A172 (cell line): ENCODE measurements at places on chromosomes 16 and 17.

DNA sequence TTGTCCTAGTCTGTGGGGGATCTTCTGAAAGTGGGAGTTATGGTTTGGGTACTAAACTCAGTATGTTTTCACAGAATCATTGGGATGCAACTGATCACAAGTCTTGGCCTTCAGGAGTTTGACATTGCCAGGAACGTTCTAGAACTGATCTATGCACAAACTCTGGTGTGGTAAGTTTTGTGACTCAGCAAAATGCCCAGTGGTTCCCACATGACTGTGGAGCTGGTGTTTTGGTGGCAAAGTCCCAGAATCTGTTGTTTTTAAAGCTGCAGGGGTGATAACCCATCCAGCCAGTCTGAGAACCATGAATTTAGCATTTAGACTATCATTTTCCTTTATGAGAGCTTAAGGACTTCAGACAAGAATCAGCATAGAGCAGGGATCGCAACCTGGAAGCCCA, 40.6 kb downstream of the GDE1 start:
- DNase-seq = peak; percentile 27

- DNase-seq = no peak
Measured at GRCh38 chr16:75372236-75372856, 61.0 kb downstream of the CFDP1 start.

GRCh38 chr17:42835732-42836131, 2.5 kb downstream of the PSME3 start:
- no peak for DNase-seq

- peak; percentile 44 for DNase-seq
Measured at GRCh38 chr17:75125984-75126383, 5.6 kb downstream of the NT5C start.

GRCh38 chr16:57873218-57873617, 70.9 kb upstream of the KIFC3 start:
- no peak for DNase-seq

GRCh38 chr17:10336393-10336792, 36.4 kb downstream of the MYH13 start:
- no peak for DNase-seq

DNA sequence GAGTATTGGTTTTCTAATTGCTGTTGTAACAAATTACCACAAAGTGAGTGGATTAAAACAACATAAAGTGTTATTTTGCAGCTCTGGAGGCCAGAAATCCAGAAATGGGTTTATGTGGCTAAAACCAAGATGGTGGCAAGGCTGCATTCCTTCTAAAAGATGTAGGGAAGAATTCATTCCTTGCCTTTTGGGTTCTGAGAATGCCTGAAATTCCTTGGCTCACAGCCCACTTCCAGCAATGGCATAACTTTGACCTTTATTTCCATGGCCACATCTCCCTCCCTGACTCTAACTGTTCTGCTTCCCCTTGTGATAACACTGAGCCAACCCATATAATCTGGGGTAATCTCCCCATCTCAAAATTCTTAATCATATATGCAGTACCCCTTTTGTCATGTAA, 269.6 kb upstream of the RPL38 start:
- DNase-seq = peak; percentile 45

GRCh38 chr16:1089822-1090619, 6.0 kb downstream of the C1QTNF8 start:
- DNase-seq = no peak

DNA sequence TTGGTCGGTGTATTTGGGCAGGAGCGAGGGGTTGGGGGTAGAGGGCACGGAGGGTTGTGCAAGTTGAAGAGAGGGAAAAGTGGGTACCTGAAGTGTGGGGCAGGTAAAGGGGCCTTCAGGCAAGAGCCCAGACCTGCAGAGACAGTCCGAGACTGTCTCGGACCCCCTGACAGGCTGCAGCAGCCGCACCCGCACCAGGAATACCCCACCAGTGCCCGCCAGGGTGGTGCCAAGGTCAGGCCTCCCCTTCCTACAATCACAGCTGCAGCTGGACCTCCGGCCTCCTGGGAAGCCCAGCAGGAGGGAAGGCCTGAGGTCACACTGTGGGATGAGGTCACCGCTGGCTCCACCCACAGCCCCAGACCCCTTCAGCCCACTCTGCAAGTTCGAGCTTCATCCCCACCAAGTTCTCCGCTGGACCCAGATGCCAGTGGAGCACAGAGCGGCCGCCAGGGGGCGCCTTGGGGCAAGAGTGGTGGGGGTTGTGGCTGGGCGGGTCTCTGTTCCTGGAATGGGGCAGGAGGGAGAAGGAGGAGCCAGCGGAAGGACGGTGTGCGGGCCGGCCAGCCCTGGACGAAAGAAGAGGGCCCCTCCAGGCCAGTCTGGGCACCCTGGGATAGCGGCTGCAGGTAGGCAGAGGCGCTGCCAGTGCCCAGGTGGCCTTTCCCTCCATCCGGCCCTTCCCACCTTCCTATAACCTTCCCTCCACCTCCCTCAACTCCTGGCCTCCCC, at the start of gene HSD3B7:
TSS of gene HSD3B7 (plus strand) at position 539 of the 732 bp plus-strand sequence. CDS start 452 bp downstream, outside the sequence.
- peak; percentile 68 for DNase-seq

DNA sequence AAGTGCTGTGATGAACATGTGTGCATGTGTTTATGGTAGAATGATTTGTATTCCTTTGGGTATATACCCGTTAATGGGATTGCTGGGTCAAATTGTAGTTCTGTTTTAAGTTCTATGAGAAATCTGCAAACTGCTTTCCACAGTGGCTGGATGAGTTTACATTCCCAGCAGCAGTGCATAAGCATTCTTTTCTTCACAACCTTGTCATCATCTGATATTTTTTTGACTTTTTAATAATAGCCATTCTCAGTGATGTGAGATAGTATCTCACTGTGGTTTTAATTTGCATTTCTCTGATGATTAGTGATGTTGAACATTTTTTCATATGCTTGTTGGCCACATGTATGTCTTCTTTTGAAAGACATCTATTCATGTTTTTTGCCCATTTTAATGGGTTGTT, 18.5 kb downstream of the CCL8 start:
- no peak for DNase-seq

DNA sequence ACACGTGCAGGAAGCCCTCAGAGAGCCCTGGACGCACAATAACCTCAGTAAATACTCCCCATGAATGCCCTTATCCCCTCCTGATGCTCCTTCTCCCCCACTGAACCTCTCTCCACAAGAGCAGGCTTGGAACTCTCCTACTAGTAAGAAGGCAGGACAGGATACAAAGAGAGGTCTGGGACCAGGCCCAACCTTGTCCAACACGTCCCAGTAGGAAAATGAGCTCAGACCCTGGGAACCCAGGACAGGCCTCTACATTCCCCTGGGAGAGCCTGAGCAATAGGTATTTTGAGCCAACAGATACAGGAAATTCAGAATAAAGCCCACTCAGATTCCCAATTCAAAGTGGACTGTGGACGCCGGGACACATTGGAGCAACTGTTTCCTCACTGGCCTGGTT, 19.2 kb downstream of the ZNF423 start:
- no peak for DNase-seq

DNA sequence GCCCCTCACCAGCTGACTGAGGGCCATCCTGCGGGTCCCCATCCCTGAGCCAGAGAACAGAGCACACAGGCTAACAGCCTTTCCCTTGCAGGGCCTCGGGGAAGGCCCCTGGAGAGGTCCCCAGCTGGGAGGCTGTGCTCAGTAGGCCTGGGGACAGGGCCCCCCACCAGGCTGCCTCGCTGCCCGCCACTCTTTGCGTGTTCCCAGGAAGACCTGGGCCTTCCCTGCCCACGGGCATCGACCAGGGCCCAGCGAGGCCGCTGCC, 785 bp downstream of the HID1 start:
- no peak for DNase-seq

DNA sequence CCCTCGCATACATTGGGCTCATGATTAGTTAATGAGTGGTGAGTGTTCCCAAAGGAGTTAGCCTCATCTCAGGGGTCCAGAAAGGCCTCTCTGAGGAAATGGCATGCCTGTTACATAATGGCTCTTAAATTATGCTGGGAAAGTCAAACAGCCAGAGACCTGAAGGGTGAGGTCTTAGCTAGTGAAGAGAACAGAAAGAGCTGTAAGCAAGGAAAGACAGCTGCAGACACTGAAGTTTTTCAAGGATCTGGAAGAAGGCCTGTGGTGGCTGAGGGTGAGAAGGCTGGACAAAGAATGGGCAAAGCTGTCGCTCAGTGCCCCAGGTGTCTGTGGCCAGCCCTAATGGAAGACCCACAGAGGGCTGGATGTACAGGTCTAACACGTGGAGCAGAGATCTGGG, 10.4 kb downstream of the SP2 start:
- no peak for DNase-seq

GRCh38 chr16:86708431-86708830, 130.1 kb downstream of the FOXL1 start:
- no peak for DNase-seq

DNA sequence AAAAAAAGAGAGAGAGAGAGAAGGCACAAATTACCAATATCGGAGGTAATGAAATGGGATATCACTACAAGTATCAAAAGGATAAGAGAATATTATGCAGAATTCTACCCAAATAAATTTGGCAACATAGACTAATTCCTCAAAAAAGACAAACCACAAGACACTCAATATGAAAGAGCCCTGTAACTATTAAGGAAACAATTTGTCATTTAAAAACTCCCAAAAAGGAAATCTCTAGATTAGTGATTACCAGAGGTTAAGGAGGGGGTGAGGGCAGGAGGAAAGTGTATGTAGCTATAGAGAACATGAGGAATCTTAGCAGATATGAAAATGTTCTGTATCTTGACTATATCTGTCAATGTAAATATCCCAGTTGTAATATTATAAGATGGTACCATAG, 54.0 kb downstream of the CFDP1 start:
- no peak for DNase-seq

DNA sequence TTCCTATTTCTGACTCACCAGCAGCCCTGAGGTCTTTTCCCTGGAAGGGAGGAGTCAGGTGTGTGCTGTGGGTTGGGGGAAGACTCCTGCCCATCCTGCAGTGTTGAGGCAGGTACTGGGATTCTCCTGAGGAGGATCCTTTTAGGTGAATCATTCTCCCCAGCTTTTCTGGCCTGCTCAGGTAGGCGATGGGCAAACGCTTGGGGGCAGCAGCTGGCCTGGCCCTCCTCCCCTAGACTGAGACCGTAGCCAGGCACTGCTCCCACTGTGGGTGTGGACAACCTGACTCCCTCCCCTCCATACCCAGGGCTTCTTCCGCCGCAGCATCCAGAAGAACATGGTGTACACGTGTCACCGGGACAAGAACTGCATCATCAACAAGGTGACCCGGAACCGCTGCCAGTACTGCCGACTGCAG, 15.1 kb downstream of the GJD3 start:
- DNase-seq = peak; percentile 41

DNA sequence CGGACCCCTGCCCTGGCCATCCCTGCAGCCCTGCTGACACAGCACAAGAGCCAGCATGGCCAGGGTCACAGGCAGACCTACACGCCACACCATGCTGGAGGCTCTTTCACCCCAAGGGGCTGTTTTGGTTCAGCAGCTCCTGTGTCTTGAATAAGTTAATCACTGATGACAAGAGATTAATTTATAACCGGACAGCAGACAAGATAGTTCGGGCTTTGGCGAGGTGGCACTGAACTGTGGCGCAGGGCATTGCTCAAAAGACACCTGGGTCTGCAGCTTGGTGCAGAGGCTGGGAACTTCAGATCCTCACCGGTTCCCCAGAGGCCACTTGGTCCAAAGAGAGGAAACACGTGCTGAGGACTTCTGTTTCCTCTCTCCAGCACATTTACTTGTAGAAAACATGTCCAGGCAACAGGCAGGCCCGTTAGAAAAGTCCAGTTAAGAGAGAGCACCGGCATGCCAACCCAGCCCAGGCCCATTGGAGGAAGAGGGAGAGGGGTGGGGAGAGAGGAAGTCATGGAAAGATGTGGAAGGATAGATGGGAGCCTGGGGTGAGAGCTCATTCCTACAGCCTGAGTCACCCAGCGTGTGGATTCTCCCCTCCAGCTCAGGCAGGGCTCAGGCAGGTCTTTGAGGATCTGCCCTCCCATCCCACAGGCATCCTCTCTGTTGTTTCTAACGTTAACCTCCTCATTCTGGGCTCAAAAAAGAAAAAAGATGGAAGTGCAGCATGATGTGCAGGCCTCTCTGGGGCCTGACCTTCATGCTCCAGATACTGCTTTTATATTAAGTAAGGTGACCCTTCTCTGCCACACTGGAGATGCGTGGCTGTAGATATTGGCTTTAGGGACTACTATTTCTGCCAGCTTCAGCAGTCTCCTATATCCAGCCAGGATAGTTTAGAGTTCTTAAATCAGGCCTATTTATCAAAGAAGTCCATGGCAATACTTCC, 80.0 kb upstream of the HNF1B start:
- peak; percentile 98 for DNase-seq

DNA sequence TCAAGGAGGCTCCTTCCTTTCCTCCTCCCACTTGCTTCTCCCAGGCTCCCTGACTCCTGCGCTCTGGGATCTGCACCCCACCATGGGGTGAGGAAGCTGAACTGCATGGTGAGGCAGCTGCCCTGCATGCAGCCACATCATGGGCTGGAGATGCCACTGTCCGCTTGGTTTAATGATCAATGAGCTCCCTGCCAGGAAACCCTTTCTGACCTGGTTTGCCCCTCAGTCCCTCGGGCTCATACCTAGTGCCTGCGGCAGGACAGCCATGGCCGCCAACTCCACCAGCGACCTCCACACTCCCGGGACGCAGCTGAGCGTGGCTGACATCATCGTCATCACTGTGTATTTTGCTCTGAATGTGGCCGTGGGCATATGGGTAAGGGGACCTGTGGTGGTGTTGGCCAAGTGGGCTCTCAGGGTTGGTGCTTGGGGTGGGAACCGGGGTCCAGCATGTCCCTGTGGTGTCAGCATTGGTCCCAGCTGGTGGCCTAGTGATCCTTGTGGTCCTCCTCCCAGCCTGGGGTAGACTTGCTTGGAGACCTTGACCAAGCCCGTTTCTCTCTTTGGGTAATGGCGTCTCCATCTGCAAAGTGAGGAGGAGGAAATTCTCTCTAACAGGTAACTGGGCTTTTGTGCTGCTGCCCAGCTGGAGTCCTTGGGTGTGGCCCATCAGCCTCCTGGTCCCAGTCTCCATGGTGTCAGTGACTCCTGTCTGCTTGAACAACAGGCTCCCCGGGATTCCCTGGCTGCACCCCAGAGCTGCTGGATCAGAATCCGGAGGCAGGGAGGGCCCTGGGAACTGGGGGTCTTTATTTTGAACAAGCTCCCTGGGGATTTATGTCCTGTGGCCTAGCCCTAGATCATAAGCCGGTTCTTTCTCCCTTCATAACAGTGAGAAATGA, at the start of gene SLC5A10:
TSS of gene SLC5A10 (plus strand) at position 225 of the 902 bp plus-strand sequence. CDS start at position 266, 41 bp downstream.
- no peak for DNase-seq

DNA sequence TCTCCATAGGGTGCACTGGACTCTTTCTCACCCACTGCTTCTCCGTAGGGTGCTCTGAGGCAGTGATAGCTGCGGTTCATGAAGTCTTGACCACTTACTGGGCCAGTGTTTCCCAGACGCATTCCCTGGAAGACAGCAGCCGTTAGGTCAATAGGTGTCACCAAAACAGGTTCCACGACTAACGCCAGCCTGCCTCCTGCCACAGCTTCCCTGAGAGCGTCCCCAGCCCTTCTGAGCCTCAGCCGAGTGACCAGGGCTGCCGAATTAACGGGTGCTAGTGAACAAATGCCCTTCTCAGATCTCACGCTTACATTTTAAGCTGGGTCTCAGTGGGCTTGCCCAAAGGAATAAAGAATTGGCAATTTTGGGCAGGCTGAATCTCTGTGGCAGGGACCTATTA, 188.7 kb upstream of the TNRC6C start:
- DNase-seq = no peak
